ENCODE measurements at places on chromosomes 4 and X.
A peak's percentile ranks its signal among the peaks of the same experiment; 100 is the strongest.

- DNase-seq = peak; percentile 59
Observed at GRCh38 chrX:119067023-119067739, 5.6 kb upstream of the CT47C1 start.

- no peak for DNase-seq
Observed at GRCh38 chrX:46953597-46953996, 41.4 kb downstream of the JADE3 start.

DNA sequence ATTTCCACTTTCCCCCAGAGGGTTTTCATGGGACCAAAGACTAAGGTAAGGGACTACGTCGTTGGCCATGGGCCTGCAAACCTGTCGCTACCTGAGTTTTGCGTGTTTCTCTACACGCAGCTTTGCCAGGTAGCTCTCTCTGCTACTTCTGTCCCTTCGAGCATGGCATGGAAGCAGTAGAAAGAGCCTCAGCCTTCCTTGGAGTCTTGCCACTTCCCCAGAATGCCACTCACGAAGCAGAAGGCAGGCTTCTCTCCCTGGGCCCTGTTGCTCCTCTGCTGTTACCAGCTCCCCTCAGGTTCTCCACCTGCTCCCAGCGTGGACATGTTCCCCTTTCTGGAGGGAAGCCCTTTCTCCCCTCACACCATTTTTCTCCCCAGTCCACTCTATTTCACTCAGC is 292.9 kb downstream of the DCTD start:
- no peak for DNase-seq

GRCh38 chr4:151530230-151530629 is 121.3 kb downstream of the FHIP1A start:
- DNase-seq = no peak

- DNase-seq = no peak
Observed at GRCh38 chr4:7798178-7798995, 141.3 kb downstream of the AFAP1 start.

Data from H1 (cell line).